ENCODE measurements at places on chromosomes 2 and 18.

DNA sequence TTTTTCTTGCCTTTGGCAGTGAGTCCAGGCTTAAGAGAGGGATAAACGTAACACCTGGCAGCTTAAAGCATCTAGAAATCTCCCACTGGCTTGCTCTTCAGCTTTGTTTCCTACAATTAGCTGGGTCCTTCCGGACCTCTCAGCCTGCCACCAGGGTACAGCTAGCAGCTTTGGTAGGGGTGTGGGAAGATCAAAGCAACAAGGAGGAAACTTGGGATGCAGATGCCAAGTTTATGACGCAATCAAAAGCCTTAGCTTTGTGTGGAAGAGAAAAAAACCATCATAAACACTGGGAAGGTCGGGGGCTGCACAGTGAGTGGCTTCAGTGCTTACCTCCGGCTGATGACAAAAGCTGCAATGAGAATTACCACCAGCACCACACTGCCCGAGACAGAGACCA, 116.9 kb downstream of the EPHA4 start:
- no peak for DNase-seq

- DNase-seq, result no peak
Measured at GRCh38 chr2:152447897-152448296, 112.9 kb downstream of the FMNL2 start.

- DNase-seq, result no peak
Measured at GRCh38 chr18:360676-361075, 92.8 kb upstream of the THOC1 start.

GRCh38 chr18:11004951-11005350, 144.4 kb downstream of the PIEZO2 start:
- DNase-seq, result no peak

DNA sequence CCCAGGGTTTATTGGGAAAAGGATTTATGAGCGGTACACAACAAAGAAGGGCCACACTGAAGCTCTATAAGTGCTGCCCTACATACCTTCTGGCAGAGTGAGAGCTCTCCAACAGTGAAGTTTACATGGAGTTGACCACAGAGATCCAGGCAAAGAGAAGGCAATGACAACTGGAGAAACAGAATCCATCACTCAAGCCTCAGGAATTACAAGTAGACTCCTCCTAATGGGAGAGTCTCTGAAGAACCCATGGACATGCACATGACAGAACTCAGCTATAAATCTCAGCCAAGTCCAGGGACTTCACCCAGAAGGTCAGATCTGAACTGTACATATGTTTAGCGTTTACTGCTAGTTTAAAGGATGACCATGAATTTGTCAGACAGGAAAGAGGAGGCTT, 164.7 kb downstream of the DNAH7 start:
- no peak for DNase-seq

DNA sequence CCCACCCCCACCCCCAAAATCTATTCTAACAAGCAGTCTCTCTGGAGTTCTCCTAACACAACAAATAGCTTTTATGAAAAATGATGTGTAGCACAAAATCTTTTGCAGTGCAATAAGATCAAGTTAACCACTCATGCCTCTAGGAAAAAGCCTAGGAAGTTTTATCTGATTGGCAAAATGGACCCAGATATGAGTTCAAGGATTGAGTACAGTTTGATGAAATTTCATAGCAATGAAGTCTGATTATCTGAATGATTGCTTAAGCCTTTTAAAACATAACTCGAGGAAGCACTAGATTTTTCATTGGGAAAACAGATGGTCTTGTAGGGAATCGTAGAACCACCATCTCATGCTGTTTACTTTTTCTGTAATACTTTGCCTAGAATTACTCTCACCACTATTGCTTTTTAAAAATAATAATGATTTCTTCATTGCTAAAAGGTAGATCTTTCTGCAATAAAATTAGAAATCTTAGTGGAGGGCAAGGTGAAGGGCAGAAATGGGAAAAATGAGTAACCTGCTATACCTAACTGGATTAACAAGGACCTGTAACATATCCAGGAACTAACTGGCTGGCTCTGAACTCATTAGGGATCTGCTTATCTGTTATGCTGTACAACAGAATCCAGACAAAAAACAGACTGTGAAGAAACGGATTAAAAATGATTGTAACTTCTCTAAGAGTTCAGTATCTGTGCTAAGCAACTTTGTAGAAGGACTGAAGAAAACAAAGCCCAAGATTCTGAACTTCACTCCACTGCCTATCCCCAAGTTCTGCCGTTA, 73.7 kb upstream of the ETAA1 start:
- DNase-seq, result no peak

GRCh38 chr2:149585166-149585885, 2.2 kb downstream of the MMADHC start:
- DNase-seq, result no peak

DNA sequence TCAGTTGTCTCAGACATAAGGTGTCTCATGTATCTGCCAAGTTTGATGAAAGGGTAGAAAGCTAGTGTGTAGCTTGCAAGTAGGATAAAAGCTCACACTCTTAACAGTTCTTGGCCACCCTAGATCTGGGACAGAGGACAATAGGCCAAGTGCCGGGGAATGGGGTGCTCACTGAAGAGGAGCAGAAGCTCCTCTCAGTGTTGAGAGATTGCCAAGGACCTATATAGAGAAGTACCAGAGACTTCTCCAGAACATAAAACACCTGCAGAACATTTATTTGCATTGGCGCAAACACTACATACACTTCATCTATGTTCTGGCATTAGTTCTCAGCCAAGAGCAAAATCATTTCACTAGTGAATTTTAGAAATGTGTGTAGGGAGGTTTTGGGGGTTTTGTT, 2.9 kb upstream of the GTF3C3 start:
- DNase-seq, result no peak

DNA sequence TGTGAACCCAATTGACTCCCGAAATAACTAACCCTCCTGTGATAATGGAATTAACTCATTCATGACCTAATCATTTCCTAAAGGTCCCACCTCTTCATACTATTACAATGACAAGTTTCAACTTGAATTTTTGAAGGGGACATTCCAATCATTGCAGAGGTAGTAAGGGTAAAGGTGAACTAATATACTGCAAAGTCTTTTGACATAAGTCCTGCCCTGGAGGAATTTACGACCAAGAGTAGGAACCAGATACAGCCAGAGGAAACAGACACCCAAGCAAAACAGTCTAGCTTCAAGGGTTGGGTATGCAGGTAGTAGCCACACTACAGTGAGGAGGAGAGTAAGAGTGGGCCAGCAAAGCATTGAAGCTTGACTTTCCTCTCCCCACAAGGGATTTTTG, 1.2 kb upstream of the SRBD1 start:
- DNase-seq, result no peak

DNA sequence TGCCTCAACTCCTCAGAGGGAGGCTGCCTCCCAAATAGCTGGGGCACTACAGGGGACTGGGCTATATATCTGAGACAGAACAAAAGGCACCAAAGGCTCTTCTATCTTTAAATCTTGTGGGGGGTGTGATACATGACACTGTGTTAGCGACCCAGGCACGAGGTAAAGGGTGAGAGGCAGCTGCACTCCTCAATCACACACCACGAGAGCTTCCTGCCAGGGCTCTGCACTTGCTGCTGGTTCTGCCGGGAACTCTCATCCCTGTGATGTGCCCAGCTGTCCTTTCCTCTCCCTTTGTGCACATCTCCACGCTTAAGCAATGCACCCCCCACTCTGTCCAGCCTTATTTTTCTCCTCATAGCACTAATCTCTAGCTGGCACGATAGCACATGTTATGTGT, 32.4 kb downstream of the NPC1 start:
- DNase-seq, result no peak

DNA sequence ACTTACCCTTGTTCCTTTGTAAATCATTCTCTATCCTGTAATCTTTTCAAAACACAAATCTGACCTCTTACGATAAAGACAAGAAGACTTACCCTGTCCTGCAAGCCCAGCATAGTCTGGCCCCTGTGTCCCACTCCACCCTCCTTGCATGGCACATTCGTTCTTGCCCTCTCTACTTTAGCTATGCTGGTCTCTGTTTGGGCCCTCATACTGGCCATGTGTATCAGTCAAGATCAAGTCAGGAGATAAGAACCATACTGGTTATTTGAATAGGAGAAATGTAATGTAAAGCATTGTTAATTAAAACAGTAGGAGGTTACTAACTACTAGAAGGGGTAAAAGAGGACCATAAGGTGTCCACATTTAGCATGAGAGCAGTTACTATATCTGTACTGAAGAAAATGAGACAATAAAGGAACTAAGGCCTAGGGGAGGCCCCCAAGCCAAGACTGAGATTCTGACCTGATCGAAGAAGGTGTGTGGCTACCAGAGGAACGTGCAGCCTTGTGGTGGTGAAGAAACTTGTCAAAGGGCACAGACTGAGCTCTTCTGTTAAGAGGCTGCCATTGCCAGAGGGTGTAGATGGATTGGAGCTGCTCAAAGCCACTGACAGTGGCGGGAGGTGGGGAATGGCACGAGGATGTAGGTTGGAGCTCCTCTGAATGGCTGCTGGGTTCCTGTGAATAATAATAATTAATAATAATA, 80.8 kb downstream of the KCTD18 start:
- DNase-seq, result no peak

DNA sequence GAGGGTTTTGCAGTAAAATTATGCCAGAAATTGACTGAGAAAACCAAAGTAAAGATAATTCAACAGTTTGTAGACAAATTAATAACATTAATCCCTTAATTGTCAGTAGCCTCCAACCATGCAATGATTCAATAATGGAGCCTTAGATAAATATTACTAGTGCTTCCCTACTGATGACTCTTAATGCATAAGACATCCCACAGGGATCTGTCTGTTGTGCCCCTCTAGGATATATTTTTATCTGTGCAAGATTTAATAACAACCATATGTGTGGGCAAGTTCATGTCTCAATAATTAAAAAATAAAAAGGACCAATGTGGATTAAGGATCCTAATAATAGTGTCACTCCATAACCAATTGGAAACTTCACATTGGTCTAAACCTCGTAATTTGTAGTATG, 230.3 kb upstream of the TCF4 start:
- no peak for DNase-seq

- DNase-seq, result no peak
Measured at GRCh38 chr2:205782941-205783340, 100.6 kb downstream of the NRP2 start.

DNA sequence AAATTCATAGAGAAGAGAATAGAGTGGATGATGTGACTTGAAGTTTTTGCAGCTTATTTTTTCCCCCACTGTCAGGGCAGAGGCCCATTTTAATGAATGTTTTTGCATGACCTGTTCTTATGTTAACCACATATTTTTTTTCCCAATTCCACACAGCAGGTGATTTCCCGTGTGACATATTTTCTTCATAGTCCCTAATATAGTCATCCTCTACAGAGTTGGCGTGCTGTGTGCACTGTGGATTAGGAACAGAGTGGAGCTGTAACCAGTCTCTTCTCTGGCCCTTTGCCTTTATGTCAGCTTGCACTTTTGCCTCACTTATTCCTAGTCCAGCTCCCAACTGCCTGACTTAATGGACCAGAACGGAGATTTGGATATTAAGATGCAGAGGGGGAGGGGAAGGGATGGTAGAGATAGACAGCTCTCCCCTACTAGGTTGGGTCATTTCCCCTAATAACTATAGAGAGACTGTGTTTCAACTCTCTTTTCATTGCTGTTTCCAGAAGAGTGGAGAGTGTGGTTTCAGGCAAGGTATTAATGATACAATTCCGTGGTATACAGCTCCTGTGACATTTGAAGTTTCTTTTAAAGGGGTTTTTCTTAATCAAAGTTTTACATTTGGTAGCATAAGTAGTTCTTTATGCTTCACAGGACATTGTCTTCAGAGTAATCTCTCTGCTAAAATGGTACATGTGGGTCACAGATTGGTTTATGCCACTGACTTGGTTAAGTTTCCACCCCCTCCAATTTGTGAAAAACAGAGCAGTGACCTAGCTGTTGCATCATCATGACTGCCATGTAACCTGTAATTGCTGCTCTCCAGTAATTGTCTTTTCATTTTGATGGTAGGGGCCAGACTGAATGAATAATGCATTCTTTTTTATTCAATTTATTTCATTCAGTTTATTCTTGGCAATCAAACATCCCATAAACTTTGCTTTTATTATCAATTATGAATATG, 161.3 kb downstream of the HAUS1 start:
- no peak for DNase-seq

DNA sequence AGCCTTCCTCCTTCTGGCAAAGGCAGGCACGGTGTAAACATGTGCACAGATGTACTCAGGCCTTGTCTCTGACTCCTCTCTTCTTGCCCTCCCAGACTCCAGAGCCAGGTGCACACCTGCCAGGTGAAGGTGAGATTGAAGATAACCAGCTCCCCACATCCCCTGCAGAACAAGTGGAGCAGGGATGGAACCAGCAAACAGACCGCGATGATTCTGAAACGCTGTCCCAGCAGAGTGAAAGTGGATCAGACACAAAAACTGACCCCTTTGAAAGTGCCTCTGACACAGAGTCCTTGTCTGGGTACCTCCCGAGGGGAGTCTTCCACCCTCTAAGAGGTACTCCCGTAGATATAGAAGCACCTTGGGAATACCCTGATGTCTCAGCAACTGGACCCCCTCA, 77.2 kb downstream of the ARHGEF4 start:
- no peak for DNase-seq

GRCh38 chr2:46720592-46721185, 194.9 kb downstream of the MCFD2 start:
- no peak for DNase-seq

- no peak for DNase-seq
Measured at GRCh38 chr2:210873631-210874030, 317.2 kb downstream of the CPS1 start.

DNA sequence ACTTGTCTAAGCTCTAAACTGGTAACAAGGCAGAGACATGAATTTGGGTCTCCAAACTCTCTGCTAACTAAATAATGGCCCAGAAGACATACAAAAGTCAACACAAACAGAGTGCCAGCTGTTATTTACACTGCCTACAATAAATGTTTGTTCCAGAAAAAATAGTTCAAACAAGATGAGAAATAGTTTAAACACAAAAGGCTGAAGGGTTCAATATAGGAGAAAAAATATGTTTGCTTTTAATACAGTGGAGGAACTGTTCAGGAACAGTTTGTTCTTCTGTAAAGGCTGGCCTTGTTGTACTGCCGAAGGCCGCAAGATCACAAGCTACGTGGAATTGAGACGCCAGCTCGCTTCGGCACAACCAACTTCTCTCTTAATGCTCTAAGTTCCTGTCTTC, 74.6 kb downstream of the AFF3 start:
- no peak for DNase-seq

- DNase-seq, result no peak
Measured at GRCh38 chr2:150520033-150520432, 32.6 kb upstream of the RND3 start.

- no peak for DNase-seq
Measured at GRCh38 chr2:68643011-68643873, at the start of gene PROKR1. Gene PROKR1 (plus strand): TSS chr2:68643579. CDS start chr2:68645822, 2,243 bp downstream.

DNA sequence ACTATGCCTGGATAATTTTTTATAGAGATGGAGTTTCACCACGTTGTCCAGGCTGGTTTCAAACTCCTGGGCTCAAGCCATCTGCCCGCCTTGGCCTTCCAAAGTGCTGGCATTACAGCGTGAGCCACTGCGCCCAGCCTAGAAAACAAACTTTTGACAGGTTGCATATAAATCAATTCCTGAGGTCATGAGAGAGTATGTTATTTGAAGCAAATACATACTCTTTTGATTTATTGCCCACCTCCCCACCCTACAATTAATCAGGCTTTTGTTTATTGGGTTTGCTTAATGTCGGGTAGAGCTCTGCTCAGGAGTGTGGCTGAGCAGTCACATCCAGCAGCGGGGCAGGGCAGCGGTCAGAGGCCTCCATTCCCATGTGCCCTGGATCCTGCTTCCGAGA, 37.9 kb upstream of the ASB1 start:
- DNase-seq, result no peak
